ENCODE measurements at places on chromosomes 5 and 9. TPM values are rescaled to one million over a fixed set of nuclear protein-coding genes. Genes with fewer than 3 reads are reported as not detected.

- DNase-seq, result no peak
Observed at GRCh38 chr9:103898550-103898949, 195.6 kb upstream of the SMC2 start.

DNA sequence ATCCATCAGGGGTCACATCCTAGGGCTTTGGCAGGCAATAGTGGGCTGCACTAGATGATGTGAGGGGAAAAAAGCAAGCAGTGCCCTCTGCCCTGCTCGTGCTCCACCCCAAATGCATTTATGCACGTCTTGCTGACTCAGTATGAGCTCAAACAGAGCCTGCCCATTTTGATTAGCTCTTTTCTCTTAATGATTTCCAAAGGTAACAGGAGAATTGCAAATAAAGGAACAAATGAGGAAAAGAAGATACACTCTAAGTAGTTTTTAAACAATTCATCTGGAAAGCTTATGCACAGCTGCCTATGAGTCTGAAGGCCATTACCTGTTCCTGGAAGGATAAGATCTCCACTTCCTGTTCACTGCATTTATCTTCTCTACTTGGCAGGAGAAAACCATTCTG lies 364.2 kb downstream of the TMEM232 start:
- DNase-seq, result no peak

DNA sequence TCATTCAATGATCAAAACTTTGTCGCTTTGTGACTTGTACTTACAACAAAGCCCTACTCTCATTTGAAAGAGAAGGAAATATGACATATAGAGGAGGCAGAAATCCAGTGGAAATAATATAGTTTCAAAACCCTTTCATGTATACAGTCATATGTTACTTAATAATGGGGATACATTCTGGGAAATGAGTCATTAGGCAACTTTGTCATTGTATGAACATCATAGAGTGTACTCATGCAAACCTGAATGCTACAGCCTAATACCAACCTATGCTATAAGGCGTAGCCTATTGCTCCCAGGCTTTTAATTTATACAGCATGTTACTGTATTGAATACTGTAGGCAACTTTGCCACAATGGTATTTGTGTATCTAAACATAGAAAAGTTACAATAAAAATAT lies 69.0 kb upstream of the SMC2 start:
- DNase-seq, result no peak

DNA sequence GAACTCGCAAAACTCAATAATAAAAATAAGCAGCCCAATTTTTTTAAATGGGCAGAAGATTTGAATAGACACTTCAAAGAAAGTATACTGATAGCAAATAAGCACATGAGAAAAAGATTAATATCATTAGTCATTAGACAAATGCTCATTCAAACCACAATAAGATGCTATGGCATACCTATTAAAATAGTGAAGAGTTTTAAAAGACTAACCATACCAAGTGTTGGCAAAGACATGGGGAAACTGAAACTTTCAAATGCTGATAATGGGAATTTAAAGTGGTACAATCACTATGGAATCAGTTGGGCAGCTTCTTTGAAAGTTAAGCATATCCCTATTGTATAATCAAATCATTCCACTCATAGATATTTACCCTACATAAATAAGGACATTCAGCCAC lies 26.6 kb upstream of the ORM1 start:
- no peak for DNase-seq

C1QTNF3 gene
- 3.8 TPM for total RNA-seq

GRCh38 chr5:174327317-174327864 lies 281.9 kb downstream of the NSG2 start:
- peak; percentile 51 for DNase-seq

DNA sequence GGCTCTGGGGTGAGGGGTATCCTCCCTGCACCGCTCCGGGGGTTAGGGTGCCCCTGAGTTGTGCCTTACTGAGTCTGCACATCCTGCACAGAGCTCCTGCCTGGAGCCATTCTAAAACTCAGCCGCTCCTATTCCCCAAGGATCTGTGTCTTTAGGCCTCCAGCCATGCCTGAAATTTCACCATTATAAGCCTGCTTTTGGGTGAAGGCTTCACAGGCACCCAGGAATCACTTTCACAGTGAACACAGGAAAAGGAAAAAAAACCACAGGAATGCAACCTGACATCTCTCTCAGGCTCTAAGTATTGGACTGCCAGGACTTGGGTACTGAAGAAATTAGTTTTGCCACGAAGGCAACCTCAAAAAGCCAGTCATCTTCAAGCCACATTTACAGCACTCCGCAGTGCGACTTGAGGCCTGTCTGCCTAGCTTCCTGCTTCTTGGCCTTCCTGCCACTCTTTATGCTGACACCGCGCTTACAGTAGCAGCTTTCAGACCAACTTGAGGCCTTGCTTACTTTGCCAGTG lies 30.9 kb downstream of the GALNT10 start:
- peak; percentile 21 for DNase-seq

OR2K2 gene
- total RNA-seq, result not detected

KLF4 gene
- total RNA-seq, result 481 TPM

PCDHA2 gene
- not detected for total RNA-seq

CCNH gene
- total RNA-seq, result 40.0 TPM

DNA sequence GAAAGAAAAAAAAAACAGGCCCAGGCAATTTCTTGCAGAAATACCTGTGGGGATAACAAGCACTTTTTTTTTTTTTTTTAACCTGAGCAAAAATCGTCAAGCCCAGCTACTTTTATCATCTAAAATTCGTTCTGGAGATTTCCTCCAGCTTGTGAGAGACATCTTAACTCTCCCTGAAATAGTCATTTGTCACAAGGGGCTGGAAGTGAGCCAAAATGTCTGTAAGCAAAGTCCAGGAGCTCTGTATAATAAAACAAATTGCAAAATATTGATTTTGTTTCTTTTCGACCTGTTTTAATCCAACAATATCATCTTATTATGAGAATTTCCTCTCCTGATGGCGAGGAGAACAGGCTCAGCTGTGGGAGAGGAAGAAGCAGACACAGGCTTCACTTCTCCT lies 168.4 kb downstream of the TTLL11 start:
- no peak for DNase-seq

Data from left colon (tissue), 2 donors.